MCF 10A (cell line): ENCODE measurements at places on chromosomes 6 and 20.

- DNase-seq: no peak
Measured at GRCh38 chr6:52566201-52566600, 10.7 kb downstream of the TRAM2 start.

- no peak for DNase-seq
Measured at GRCh38 chr6:38492031-38492430, 147.7 kb downstream of the BTBD9 start.

DNA sequence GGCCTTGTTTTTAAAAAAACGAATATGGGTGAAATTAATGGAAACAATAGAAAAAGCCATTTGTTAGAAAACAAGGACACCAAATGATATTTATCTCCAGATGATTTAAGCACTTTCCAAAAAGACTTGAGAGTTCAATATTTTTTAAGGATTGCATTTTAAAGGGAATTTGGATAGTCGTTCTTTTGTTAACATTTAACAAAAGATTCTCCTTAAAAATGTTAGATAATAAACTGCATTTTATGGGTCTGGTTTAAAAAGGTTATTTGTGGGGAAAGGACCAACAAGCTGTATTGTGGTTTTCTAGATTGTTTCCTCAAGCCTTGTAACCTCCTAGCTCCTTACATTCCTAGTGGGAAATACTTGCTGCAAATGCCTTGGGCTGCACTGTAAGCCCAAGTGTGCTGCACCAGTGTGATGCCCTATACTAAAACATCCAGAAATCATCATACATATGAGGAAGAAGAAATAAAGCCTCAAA is 1.5 kb upstream of the PHIP start:
- DNase-seq: peak; percentile 22

GRCh38 chr6:154731296-154732218 is 1.7 kb upstream of the SCAF8 start:
- DNase-seq: no peak

GRCh38 chr6:143248359-143248758 is 187.7 kb downstream of the AIG1 start:
- no peak for DNase-seq

GRCh38 chr20:8043687-8044282 is 24.2 kb upstream of the TMX4 start:
- DNase-seq: peak; percentile 65

DNA sequence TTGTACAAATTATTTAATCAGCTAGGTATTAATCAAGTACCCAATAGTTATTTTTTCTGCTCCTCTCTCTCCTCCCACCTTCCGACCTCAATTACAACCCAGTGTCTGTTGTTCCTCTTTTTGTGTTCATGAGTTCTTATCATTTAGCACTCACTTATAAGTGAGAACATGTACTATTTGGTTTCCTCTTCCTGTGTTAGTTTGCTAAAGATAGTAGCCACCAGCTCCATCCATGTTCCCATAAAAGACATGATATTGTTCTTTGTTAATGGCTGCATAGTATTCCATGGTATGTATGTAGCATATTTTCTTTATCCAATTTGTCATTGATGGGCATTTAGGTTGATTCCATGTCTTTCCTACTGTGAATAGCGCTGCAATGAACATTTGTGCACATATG is 652.8 kb upstream of the CITED2 start:
- DNase-seq: no peak

DNA sequence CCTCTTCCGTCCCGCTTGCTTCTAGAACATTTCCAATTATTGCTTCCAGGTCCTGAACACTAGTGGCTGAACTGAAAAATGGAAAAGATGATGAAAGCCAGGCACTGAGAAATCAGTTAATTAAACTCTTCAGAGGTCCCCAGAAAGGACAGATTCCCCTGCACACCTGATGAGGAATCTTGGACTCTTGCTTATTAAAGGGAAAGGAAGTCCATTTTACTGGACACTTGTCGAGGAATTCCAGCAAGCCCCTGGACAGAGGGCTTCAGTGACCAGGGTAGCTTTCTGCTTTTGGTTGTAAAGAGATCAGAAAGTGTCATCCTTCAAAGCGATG is 47.8 kb upstream of the CDYL start:
- DNase-seq: no peak

DNA sequence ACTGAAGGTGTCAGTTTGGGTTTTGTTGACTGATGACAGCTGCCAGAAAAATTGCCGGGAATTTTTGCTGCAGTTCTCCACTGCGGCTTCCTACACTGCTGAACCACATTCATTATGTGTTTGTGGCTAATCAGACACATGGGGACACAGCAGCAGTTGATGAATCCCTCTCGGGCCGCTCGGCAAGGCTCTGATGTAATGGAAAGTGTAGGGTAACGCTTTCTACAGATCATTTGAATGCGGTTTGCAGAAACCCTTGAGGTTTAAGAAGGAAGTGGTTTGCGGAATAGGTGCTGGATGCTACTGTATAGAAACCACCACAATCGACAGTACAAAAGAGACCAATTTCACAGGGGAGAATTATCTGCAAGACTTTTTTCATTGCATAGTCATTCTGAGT is 138.7 kb upstream of the SASH1 start:
- DNase-seq: no peak

DNA sequence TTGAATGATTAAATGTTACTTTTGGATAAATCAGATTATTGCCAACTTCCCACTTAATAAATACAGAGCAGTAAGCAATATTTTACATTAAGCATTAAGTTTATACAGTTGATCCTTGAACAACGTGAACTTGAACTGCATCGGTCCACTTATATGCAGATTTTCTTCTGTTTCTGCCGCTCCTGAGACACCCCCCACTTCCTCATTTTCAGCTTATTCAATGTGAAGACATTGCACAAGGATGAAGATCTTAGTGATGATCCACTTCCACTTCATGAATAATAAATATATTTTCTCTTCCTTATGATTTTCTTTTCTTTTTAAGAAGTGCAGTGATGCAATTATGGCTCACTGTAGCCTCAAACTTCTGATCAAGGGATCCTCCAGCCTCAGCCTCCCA is 167.2 kb downstream of the LINC00237 start:
- no peak for DNase-seq

DNA sequence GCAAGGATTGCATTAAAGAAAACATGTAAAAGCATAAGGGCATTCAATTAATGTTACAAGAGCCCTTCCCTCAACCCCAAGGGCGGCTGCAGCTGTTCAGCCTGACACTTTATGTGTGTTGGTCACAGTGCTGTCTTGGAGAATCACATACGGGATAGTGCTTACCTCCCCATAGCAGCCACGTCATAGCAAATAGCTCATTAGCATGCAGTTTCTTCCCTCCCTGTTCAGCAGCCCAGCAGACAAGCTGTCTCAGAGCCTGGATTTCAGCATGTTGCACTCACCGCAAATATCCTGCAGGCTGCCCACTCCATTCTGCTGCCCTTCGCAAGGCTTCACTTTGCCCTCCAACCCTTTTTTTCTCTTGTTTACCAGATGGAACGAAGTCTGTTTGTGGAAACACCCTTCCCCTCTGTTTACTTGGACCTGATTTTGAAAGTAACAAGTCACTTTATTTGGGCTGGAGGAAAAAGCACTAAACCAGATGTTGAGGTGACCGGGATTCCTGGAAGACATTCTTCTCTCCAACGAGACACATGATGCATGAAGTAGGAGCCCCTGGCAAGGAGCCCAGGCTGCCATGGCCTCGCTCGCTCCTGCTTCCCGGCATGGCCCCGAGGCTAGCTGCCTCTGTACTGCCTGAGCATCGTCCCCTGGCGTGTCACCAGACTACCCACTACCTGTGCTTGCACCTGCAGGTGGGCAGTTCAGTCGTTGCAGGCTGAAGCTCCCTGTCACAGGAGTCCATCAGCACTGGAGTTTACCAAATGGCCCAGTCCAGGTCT is 151.6 kb upstream of the GMDS start:
- peak; percentile 51 for DNase-seq

GRCh38 chr6:138970159-138970558 is 17.9 kb downstream of the REPS1 start:
- no peak for DNase-seq

DNA sequence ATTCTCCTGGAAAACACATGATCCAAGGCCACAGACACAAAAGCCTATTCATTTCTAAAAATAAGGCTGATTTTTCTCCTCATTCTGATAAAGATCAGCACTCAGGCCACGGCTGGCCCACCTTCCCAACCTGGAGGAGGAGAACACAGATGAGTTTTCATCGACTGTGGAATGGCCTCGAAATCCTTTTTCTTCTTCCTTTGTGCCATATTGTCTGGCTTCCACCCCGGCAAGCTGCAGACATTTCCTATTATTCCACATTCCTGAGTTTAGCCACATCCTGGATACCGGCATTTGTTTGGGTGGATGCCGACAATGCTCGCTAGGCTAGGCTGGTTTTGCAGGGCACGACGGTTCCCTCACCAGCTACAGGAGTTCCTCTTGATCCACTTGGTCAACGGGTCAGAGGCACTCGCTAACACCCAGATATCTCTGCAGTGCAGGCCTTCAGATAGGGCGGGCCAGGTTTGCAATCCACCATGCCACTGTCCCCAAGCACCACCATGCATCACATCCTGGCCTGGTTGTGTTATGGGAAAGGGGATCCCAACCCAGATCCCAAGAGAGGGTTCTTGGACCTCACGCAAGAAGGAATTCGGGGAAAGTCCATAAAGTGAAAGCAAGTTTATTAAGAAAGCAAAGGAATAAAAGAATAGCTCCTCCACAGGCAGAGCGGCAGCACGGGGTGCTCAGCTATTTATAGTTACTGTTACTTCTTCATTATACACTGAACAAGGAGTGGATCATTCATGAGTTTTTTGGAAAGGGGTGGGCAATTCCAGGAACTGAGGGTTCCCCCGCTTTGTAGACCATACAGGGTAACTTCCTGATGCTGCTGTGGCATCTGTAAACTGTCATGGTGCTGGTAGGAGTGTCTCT is 4.2 kb upstream of the CTSZ start:
- peak; percentile 59 for DNase-seq

- peak; percentile 30 for DNase-seq
Measured at GRCh38 chr20:36929290-36929689, 22.2 kb downstream of the SAMHD1 start.

- DNase-seq: no peak
Measured at GRCh38 chr6:167690931-167691330, 135.8 kb upstream of the AFDN start.

- no peak for DNase-seq
Measured at GRCh38 chr6:105226598-105227294, 46.9 kb upstream of the POPDC3 start.
